Heart right ventricle (tissue), 16 donors: ENCODE measurements at places on chromosomes 12 and 14. TPM values are rescaled to one million over a fixed set of nuclear protein-coding genes. Genes with fewer than 3 reads are reported as not detected.

- no peak for DNase-seq
Measured at GRCh38 chr12:63945777-63946176, 101.3 kb downstream of the SRGAP1 start.

The GALNT8 gene
- 1.7 TPM for total RNA-seq

The TTC6 gene
- total RNA-seq: not detected

The SLC7A7 gene
- total RNA-seq: 4.1 TPM

DNA sequence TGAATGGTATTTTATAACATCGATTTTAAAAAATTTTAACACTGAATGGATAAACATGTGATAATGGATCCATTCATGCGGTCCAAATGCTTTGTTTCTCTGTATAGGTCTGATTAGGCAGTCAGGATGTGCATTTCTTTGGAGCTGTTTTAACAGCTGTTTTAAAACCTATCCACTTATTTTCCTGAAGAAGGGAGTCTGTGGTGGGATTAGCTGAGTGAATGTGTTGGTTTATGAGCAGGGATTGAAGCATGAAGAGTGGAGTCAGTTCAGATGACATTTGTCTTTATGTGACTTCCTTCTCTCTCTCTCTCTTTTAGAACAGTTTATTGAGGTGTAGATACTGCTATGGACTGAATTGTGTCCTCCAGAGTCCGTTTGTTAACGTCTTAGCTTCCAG, 37.7 kb downstream of the GLT8D2 start:
- DNase-seq: no peak

DNA sequence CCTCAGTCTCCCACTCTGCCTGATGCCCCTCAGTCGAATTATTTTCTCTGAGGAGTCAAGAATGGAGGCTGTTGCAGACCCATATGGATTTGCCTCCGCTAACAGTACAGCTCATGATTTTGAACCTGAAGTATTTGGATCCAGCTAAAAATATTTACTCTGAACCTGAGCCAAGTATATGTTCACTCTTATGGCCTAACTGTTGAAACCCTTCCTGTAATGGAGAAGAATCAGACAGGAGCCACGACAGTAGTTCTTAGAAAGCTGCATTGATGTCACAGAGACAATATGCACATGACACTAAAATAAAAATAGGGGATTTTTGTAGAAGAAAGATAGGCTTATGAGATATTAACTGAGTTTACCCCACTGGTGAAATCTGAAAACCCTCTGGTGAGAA, 1128.3 kb upstream of the FLRT2 start:
- no peak for DNase-seq
